ENCODE measurements at places on chromosomes 12 and 14.

DNA sequence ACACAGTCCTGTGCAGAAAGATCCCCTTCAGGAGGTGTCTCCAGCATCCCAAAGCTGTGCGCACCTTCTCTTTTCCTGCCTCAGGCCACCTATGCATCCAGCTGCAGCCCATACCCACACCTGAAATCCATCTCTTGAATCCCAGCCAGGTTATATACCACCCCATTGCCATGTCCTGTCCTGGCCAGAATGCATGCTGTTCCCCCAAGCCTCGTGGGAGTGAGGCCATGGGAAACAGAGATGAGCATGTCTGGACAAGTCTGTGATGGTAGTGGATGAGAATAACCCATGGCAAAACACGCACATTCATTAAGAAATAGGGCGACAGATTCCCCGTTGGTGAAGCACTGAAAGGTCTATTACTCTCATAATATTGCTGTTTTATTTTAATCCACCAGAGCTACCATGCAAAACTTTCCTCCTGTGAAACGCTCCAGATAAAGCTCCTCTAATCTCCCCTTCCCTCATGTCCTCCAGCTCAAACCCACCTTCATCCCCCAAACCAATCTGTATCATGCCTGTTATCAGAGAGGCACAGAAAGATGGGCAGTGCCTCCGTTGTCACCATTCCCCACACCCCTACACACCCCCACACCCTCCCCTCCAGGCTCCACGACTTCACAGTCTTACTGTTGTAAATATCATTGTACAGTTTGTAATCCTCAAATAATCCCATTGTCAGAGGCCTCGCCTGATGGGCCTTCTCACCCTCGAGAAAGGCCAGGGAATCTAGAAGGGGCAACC lies 97.5 kb upstream of the FKBP4 start:
- no peak for DNase-seq

GRCh38 chr12:121795034-121795968 lies 1.8 kb upstream of the RHOF start:
- peak; percentile 79 for DNase-seq

- DNase-seq: no peak
Measured at GRCh38 chr12:106595268-106595667, 12.5 kb downstream of the RFX4 start.

DNA sequence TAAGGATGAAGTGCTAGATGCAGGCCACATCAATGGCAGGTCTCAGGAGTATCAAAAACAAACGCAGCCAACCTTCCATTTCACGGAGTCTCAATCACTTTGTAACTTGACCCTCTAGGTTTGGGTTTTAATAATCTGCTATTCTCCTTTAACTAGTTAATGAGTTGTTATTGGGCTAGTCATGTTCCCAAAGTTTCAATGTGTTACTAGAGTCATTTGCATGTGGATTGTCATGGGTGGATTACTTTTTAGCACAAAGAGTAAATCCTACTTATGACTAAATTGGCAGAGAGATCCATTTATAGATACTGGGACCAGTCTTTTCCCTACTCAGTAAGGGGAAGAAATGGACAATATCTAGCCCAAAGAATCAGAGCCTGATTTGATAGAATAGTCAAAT lies 151.0 kb downstream of the BCAT1 start:
- no peak for DNase-seq

DNA sequence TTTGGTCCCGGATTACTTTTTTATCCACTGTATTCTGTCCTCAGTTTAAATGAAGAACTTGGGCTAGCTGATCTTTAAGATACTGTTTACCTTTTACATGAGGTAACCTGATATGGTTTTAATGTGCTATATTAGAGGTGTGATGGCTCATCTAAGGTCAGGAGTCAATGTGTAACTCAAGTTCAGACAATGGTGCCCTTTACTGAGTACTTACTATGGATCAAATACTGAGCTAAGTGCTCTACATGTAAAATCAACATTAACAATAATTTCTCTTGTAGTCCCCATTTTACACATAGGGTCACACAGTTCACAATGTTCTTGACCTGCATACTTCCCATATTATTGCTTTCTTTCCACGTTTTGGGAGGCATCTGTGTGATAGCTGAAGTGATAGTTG lies 79.2 kb downstream of the CEP83 start:
- DNase-seq: no peak

DNA sequence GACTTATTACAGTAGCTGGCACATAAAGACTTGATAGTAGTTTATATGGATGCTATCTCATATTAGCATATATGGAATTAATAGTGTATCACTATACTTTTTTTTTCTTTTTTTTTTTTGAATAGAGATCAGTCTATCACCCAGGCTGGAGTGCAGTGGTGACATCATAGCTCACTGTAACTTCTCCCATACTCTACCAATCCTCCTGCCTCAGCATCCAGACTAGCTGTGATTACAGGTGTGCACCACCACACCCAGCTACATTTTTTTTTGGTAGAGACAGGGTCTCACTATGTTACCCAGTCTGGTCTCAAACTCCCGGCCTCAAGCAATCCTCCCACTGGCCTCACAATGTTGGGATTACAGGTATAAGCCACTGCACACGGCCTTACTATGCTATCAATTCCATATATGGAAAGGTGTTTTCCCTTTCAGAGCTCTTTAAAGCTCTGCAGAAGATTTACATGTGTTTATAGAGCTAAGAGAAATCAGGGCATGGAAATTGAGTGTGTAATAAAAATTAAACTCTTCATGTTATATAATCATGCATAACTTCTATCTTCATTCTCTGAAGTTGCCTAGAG lies 1.8 kb upstream of the TBK1 start:
- no peak for DNase-seq

Data from T-helper 2 cell (primary cell).